ENCODE measurements at places on chromosomes 16 and 17.

GRCh38 chr17:43146649-43147048 is 21.5 kb upstream of the BRCA1 start:
- no peak for DNase-seq

- no peak for DNase-seq
These were observed 226.1 kb downstream of the C16orf78 start for GRCh38 chr16:49599704-49600103.

- peak; percentile 81 for DNase-seq
These were observed 24.3 kb upstream of the ZNF750 start for GRCh38 chr17:82863941-82864712.

- no peak for DNase-seq
These were observed 138.0 kb downstream of the NLK start for GRCh38 chr17:28180449-28180848.

- no peak for DNase-seq
These were observed 486.6 kb upstream of the CDH11 start for GRCh38 chr16:65608455-65608854.

DNA sequence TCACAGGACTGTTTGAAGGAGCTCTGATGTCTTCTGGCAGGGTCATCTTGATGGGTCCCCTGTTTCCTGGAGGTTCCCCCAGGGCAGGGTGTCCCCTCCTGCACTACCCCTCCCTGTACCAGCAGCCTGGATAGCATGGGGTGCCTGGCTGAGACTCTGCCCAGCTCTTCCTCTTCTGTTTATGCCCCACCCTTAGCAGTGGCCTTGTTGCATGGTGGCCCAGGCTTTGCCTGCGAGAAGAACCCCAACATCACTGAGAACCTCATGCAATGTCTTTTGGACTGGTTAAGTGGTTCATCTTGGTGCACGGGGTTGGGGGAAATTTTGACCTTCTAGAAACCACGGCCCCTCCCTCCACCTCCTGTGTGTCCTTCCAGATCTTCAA is 121.8 kb downstream of the IRX3 start:
- DNase-seq: no peak
